ENCODE measurements at places on chromosomes 3 and 15.

- H3K4me3 ChIP-seq: no peak overlapping the region
- no peak for DNase-seq
- no peak overlapping the region for H3K27ac ChIP-seq
Measured at GRCh38 chr3:48069339-48069738, 53.1 kb upstream of the MAP4 start.

DNA sequence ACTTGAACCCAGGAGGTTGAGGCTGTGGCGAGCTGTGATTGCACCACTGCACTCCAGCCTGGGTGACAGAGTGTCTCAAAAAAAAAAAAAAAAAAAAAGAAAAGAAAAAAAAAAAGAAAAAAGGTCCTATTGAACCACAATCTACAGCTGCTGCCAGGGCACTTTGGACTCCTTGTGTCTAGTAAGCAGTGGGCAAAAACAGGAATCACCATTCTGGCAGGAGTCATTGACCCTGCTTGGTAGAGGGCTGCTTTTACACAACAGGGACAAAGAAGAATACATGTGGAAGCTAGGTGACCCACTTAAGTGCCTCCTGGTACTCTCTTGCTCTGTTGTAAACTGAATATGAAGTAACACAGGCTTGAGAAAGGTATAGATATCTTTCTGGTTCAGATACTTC, 14.6 kb upstream of the PCCB start:
- no peak overlapping the region for H3K27ac ChIP-seq
- no peaks in the 10 kb centered on the region for H3K27me3 ChIP-seq
- DNase-seq: no peak

DNA sequence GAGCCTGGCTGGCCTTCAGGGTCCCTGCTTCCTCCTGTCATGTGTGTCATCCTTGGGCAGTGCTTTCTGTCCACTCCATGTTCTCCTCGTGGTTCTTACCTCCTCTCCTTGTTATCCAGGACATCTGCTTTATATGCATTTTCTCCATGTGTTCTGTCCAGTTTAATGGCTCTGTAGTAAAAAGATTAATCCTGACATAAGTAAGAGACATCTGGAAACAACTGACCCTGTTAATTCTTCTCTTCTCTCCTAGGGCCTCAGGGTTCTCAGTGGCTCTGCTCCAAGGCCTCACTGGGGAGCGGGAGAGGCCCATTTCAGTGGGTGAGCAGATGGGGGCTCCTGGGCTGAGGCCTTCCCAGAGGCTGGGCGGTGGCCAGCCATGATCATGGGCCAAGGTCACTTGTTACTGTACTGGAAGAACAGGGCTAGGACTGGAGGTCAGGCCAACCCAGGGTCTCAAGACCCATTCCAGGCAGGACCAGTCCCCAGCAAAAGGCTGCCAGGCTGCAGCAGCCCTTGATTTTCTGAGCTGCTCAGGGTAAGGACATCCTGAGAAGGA, 20.2 kb upstream of the CDCP1 start:
- peaks cover 13% of the 10 kb centered on the region for H3K4me1 ChIP-seq
- no peaks in the 10 kb centered on the region for H3K36me3 ChIP-seq
- no peak overlapping the region for H3K4me3 ChIP-seq

DNA sequence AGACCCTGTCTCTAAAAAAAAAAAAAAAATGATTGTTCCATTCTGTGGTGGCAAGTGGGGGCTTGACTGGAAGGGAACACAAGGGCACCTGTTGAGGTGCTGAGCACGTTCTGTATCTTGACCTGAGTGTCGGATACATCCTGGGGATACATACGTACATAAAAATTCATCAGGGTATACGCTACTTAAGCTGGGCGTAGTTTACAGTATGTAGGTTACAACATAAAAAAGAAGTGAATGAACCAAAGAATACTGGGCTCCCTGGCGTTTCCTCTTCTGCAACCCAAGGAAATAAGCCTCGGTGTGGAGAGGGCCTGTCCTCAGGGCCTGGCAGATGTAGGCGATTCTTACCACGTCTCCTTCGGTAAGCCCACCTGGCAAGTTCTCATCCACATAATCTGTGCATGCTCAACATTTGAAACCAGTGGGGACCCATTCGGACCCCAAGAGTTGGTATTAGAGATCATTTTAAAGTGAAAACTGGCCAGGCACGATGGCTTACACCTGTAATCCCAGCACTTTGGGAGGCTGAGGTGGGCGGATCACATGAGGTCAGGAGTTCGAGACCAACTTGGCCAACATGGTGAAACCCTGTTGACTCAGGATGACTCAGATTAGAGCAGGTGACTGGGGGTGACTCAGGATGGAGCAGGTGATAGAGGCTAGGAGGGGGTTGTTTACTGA, 5.1 kb upstream of the MUC20 start:
- no peaks in the 10 kb centered on the region for H3K27me3 ChIP-seq
- no peaks in the 10 kb centered on the region for H3K4me1 ChIP-seq
- no peak overlapping the region for H3K4me3 ChIP-seq
- H3K36me3 ChIP-seq: no peaks in the 10 kb centered on the region

- H3K4me1 ChIP-seq: no peaks in the 10 kb centered on the region
- no peaks in the 10 kb centered on the region for H3K27me3 ChIP-seq
- H3K36me3 ChIP-seq: no peaks in the 10 kb centered on the region
- DNase-seq: no peak
- no peak overlapping the region for H3K4me3 ChIP-seq
- no peak overlapping the region for H3K27ac ChIP-seq
Measured at GRCh38 chr3:127419641-127420553, 132.1 kb upstream of the PRR20G start.

DNA sequence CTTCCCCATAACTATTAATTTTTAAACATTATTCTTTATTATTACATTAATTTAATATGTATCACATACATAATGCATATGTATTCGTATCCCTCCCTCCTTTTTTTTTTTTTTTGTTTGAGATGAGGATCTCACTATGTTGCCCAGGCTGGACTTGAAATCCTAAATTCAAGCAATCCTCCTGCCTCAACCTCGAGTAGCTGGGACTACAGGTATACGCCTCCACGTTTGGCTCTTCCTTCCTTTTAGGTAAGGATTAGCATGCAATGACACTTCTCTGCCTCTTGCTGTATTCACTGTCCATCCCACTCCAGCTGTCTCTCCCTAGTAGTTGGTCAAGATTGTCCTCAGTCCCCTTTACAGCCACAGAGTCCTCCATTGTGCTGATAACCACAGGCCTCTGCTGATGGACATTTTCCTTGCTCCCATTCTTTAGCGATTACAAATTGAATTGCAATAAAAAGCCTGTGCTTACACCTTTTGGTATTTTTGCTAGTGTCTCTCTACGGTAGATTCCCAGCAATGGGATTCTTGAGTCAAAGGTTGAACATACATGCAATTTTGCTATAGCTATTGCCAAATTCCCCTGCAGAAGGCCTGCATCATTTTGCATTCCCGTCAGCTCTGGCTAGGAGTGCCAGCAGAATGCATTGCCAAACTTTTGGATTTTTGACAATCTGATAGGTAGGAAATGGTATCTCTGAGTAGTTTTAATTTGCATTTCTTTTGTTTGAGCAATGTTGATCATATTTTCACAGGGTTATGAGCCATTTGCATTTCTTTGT, 156.6 kb downstream of the SMAD6 start:
- no peaks in the 10 kb centered on the region for H3K27me3 ChIP-seq
- no peaks in the 10 kb centered on the region for H3K4me1 ChIP-seq
- no peak for DNase-seq
- no peak overlapping the region for H3K27ac ChIP-seq
- no peak overlapping the region for H3K4me3 ChIP-seq
- H3K36me3 ChIP-seq: no peaks in the 10 kb centered on the region

DNA sequence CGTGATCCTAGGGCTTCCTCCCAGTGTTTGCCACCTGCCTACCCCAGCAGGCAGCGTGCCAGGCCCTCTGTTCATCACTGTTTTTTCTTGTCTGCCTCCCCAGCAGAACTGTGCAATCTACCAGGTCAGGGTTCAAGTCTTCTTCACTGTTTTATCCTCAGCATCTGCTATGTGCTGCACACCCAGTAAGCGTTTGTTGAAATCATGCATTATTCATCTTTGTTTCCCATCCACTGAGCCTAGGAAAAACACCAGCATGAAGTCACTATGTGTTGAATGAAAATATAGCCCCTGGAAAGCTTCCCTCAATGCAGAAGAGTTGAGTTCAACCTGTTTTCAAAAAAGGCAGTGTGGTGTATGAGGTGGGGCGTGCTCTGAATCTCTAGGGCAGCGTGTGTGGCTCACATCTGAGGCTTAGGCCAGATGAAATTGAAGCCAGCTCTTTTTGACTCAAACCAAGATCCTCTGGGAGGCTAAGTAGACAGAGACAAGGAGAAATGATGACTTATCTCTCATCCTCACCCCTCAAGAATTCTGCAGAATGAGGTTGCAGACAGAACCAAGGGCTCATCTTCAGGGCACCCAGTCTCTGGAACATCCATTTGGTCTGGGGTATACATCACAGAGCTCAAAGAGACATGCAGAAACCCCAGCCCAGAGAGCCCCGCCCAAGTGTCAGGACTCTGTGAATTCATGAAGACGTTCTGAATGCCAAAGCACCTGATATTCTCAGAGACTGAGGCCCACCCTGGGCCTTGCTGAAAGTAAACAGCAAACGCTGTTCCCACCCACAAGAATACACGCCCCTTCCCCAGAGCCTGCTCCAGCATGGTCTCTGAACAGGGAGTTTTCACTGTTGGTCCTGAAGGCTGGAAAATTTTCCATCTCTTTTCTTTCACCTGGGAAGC, 5.7 kb upstream of the CAV3 start:
- no peaks in the 10 kb centered on the region for H3K36me3 ChIP-seq
- H3K4me3 ChIP-seq: no peak overlapping the region
- H3K4me1 ChIP-seq: no peaks in the 10 kb centered on the region
- no peak overlapping the region for H3K27ac ChIP-seq

DNA sequence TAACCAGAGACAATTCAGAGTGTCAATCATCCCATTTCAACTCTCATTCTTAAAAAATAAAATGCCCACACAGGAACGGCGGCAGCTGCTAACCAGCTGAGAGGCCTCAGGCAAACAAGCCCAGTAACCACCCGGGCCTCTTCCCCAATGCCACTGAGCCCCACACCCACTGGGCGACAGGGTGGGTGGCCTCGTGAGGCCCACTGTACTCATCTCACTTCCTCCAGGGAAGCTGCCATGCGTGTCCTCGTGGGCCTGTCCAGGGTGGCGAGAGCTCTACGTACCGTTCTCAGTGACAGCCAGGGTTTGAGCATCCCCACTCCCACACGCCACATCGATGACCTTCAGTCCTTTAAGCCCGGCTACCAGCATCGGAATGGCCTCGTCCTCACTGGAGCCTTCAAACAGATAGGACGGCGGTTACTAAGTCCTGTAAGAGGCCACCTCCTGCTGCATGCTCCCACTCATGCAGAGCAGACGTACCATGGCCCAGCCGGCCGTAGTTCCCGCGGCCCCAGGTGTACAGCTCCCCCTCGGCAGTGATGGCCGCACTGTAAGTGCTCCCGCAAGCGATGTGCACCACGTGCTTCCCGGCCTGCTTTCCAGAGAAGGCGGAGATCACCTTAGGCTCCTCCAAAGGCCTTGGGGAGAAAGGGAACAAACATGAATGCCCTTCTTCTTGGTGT, 56.5 kb downstream of the HERC2 start:
- H3K36me3 ChIP-seq: no peaks in the 10 kb centered on the region
- no peak for DNase-seq
- H3K4me1 ChIP-seq: no peaks in the 10 kb centered on the region
- no peaks in the 10 kb centered on the region for H3K27me3 ChIP-seq
- H3K27ac ChIP-seq: no peak overlapping the region

DNA sequence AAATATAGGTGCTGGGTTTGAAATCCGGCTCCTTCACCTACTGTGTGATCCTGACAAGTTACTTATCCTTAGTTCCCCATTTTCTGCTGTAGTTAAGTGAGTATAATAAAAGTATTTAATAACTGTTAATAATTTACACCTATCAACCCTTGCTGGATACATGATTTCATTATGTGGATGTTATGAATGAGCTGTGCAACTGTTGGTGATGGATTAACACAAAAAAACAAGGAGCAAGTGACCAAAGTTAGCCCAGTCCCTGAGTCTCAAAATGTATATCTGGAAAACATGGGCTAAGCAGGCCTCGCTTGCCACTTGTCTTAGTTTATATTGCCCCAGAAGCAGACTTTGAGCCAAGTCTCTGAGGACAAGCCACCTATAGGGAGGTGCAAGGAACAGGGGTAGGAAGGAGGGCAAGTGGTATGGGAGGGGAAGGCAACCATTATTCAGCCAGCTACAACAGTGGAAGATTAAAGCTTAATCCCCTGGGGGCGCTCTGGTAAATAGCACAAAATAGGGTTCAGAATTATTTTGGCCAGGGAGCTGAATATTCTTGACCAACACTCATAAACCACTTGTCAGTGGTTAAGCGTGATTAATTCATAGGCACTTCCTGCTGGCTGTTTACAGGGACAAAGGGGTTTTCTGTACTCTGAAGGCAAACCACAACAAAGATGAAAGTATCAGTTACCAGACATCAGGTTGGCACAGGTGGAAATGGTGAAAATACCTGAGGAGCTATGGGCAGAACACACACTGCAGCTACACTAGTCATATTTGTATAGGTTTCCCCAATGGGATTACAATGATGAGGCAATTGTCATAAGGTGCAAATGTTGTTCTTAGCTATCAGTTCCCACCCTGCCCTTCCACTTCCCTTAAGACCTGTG, 76.2 kb downstream of the TRIM42 start:
- no peak overlapping the region for H3K27ac ChIP-seq
- H3K36me3 ChIP-seq: no peaks in the 10 kb centered on the region
- H3K4me3 ChIP-seq: no peak overlapping the region
- H3K4me1 ChIP-seq: no peaks in the 10 kb centered on the region
- no peaks in the 10 kb centered on the region for H3K27me3 ChIP-seq

GRCh38 chr15:78033864-78034263, 43.6 kb downstream of the TBC1D2B start:
- DNase-seq: no peak
- no peaks in the 10 kb centered on the region for H3K36me3 ChIP-seq
- no peak overlapping the region for H3K4me3 ChIP-seq
- H3K27me3 ChIP-seq: no peaks in the 10 kb centered on the region
- peaks cover 24% of the 10 kb centered on the region for H3K4me1 ChIP-seq

- H3K36me3 ChIP-seq: no peaks in the 10 kb centered on the region
- no peaks in the 10 kb centered on the region for H3K4me1 ChIP-seq
- H3K27ac ChIP-seq: no peak overlapping the region
- H3K27me3 ChIP-seq: no peaks in the 10 kb centered on the region
- DNase-seq: no peak
Measured at GRCh38 chr15:72033285-72033684, 84.7 kb downstream of the MYO9A start.

GRCh38 chr3:152591515-152591914, 243.4 kb upstream of the P2RY1 start:
- H3K27me3 ChIP-seq: no peaks in the 10 kb centered on the region
- no peak for DNase-seq
- no peak overlapping the region for H3K4me3 ChIP-seq
- H3K36me3 ChIP-seq: no peaks in the 10 kb centered on the region
- peaks cover 15% of the 10 kb centered on the region for H3K4me1 ChIP-seq
- no peak overlapping the region for H3K27ac ChIP-seq

- no peak overlapping the region for H3K27ac ChIP-seq
- no peaks in the 10 kb centered on the region for H3K27me3 ChIP-seq
- no peaks in the 10 kb centered on the region for H3K4me1 ChIP-seq
- DNase-seq: no peak
Measured at GRCh38 chr3:170614214-170614966, 28.5 kb upstream of the SLC7A14 start.

DNA sequence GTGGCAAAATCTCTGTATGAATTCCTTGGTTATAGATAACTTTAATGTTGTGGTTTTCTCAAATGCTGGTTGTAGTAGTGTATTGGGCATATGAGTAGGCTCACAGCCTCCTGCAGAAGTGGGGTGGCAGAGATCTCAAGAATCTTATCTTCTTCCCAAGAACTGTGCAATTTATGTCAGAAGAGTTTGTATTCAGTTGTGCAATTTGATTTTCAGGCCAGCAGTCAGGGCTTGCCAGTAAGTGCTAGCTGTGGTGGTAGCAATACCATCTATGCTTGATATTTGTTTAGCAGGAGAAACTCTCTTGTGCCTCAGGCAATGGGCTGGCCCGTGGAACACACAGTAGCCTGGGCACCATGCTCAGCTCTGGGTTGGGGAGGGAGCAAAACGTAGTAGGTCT, 58.4 kb upstream of the GOLIM4 start:
- no peaks in the 10 kb centered on the region for H3K36me3 ChIP-seq
- no peak for DNase-seq
- H3K4me1 ChIP-seq: no peaks in the 10 kb centered on the region
